ENCODE measurements at places on chromosomes 3 and 15.

DNA sequence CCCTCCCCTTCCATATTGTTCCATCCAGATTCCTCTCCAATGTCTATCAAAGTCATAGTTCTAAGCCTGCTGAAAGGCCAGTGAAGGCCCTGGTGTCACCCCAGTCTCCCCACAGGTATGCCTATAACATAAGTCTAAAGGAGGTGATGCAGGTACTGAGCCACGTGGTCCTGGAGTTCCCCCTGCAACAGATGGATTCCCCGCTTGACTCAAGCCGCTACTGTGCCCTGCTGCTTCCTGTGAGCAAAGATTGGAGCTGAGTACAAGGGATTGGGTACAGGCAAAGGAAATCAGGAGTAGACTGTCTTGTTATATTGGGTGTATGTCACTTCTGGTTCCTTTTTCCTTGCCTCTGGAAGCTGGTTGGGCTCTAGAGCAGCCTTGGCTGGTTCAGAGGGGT is 8.2 kb downstream of the EIF2B5 start:
- DNase-seq, result no peak

- DNase-seq, result no peak
These were observed 343.2 kb upstream of the ADAMTS9 start for GRCh38 chr3:65030847-65031463.

- DNase-seq, result no peak
These were observed 129.1 kb downstream of the ASB7 start for GRCh38 chr15:100731267-100732152.

DNA sequence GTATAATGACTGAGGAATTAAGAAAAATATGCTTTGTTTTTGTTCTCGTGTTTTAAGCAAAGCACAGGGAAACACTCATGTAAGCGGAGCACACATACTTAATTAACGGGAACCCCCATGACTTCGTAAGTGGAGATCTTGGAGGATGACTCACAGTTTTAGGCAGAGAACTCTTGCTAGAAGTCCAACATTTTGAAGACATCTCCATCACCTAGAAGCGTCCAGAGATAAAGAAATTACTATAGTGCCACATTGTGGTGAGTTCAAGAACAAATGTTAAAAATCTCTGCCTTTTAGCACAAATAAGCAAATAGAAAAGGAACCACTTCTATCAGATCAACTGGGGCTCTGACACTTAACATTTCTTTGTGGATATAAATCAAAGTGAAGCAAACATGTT is 194.1 kb upstream of the ARHGEF26 start:
- DNase-seq, result no peak

GRCh38 chr15:90845201-90845949 is 23.0 kb upstream of the FURIN start:
- DNase-seq, result no peak

GRCh38 chr15:72196409-72197040 is 1.1 kb downstream of the GRAMD2A start:
- DNase-seq, result no peak

DNA sequence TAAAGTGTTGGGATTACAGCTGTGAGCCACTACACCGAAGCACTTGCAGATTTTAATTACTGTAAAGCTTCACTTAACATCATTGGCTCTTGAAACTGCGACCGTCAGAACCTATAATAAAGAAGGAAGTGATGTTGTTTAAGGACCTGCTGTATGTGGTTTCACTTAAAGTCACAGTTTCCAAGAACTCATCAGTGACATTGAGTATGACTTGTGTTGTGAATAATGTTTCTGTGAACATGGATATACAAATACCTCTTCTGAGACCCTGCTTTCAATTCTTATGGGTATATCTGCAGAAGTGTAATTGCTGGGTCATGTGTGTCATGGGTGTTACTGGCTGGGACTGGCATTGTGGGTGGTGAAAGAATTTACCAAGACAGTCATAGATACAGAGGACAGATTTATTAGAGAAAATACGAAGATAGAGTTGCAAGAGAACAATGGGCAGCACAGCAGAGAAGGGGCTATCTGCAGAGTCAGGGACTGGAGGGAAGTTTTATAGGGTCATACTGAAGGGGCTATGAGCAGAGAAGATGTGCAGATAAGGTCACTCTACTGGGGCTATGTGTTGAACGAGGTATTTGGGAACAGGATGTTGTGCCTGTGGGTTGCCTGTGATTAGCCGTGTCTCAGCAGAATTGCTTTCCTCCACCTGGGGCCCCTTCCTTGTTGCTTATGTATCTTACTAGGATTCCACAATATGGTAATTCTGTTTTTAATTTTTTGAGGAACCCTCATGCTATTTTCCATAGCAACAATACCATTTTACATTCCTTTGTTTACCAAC is 4.5 kb downstream of the NDUFB5 start:
- no peak for DNase-seq

DNA sequence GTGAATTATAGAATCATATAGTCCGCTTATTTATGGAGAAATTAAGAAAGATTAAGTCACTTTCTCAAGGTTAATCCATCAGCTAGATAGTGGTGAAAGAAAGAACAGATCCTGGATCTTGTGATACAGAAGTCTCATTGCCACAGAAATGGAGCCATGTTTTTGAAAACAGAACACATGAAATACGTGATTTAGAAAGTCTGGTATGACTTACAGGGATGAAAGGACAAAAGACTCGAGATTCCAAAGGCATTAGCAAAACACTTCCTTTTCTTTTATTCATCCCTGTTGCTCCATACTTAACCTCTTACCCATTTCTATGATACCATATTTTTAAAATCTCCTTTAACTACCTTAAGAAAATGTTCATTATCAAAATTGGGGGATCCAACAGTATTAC is 40.0 kb upstream of the TEX9 start:
- DNase-seq, result no peak

All from CD4-positive, alpha-beta T cell treated with Interleukin-6 at 100 ng/mL for 8 hours (primary cell).